Body of pancreas (tissue), 4 donors: ENCODE measurements at places on chromosomes 7 and 10. TPM values are rescaled to one million over a fixed set of nuclear protein-coding genes. Genes with fewer than 3 reads are reported as not detected.

UPK3B gene
- total RNA-seq = 7.3 TPM

MYH16 gene
- total RNA-seq = not detected

- no peak overlapping the region for H3K4me3 ChIP-seq
- no peaks in the 10 kb centered on the region for H3K36me3 ChIP-seq
- no peaks in the 10 kb centered on the region for H3K27me3 ChIP-seq
Observed at GRCh38 chr7:38367301-38367890, 94.0 kb upstream of the TARP start.

- H3K27me3 ChIP-seq = no peaks in the 10 kb centered on the region
- no peak overlapping the region for H3K4me3 ChIP-seq
- no peaks in the 10 kb centered on the region for H3K36me3 ChIP-seq
Observed at GRCh38 chr10:77514870-77515269, 122.7 kb downstream of the KCNMA1 start.

DNA sequence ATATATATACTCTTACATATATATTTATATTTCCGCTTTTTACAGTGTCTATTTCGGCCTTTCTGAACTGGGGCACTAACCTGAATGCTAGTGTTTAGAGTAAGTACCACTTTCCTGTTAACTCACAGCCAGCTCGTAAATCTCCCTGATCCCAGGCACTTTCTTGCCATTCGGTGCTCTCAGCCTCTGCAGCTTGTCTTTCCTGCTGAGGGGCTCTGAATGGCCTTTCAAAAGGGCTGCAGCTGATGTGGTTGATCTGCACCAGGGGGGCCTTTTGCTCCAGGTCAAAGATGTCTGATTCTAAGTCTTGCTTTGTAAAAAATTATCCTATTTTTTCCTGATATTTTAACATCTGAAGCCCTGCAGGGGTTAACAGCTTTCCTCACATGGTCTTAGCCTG, 25.5 kb upstream of the HPS1 start:
- H3K4me1 ChIP-seq = peaks cover 9% of the 10 kb centered on the region
- DNase-seq = no peak
- H3K36me3 ChIP-seq = no peaks in the 10 kb centered on the region
- no peaks in the 10 kb centered on the region for H3K27me3 ChIP-seq
- no peak overlapping the region for H3K4me3 ChIP-seq

GRCh38 chr7:22403344-22403743, 46.4 kb upstream of the RAPGEF5 start:
- H3K27ac ChIP-seq = no peak overlapping the region

DNA sequence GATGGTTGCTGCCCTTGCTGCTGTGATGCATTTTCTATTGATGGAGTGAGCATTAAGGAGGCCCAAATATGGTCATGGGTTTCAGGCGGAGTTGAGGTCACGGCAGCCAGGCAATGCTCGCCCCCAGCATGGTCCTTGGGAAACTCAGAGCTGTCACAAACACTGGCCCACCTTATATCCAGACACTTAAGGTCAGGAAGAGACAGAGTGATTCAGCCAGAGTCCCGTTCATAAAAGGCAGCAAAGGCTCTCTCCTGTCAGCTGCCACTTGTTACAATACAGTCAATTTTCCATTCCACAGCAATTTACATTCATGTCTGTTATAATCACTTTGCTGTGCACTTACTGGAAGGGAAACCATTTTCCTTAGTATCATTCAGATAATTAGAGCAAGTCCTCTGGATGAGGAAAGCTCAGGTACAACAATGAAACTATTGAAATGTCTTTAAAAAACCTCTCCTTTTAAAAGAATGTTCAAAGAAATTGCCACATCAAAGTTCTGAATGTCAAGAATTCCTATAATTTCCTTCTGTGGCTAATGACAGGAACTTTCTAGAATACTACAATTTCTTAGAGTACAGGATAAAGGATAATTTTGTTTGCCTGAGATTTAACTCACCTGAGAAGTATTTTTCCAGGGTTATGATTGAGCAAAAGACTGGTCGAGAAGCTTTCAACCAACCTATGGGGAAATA, 14.8 kb upstream of the ANKRD1 start:
- no peaks in the 10 kb centered on the region for H3K27me3 ChIP-seq
- H3K36me3 ChIP-seq = no peaks in the 10 kb centered on the region
- H3K4me3 ChIP-seq = no peak overlapping the region
- H3K4me1 ChIP-seq = no peaks in the 10 kb centered on the region
- no peak for DNase-seq

- no peak overlapping the region for H3K4me3 ChIP-seq
- H3K4me1 ChIP-seq = no peaks in the 10 kb centered on the region
- H3K27ac ChIP-seq = no peak overlapping the region
Observed at GRCh38 chr7:55690-56248, 136.6 kb upstream of the FAM20C start.

DNA sequence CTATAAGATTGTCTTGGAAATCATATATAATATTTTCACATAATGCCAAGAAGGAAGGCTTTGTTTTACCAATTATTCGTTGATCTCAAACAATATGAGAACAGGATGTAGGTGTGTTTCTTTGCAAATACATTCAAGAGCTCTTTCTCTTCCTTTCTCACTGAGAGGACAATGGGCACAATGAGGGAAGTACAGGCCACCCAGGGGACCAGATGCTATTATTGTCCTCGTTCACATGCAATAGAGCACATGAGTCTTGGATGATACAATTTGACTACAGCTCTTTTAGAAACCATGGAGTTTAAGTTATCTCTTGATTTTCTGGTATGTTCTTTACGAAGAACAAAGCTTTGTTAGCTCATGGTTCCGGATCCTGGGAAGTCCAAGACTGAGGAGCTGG, 323.7 kb upstream of the KLF6 start:
- H3K27ac ChIP-seq = no peak overlapping the region
- H3K27me3 ChIP-seq = no peaks in the 10 kb centered on the region
- H3K36me3 ChIP-seq = no peaks in the 10 kb centered on the region
- DNase-seq = no peak
- no peak overlapping the region for H3K4me3 ChIP-seq
- H3K4me1 ChIP-seq = no peaks in the 10 kb centered on the region

DNA sequence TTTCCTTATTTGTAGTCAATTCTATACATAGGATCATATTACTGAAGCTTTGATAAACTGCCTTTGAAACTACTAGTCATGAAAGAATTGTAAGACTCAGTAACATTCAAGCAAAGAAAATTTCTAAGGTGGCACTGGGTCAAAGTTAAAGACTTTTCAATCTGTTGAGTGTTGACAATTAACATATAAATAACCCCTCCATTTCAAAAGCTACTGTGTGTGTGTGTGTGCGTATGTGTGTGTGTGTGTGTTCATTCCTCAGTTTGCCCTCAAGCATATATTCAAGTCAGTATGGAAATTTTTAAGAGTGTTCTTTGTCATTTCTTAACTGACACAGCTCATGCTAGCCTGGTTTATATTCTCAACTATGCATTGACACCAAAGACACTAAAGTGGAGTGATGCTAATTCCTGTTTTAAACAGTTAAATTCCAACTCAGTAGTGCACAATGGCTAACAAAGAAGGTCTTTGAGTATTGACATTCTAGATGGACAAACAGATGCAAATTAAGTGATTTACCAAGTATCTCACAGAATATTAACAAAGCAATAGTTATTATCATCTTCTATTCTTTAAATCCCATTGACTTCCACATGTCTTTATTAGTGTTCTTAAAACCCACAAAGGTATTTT, 314.8 kb upstream of the GRM3 start:
- no peaks in the 10 kb centered on the region for H3K4me1 ChIP-seq
- no peak overlapping the region for H3K4me3 ChIP-seq
- no peak for DNase-seq
- H3K36me3 ChIP-seq = no peaks in the 10 kb centered on the region
- no peaks in the 10 kb centered on the region for H3K27me3 ChIP-seq

DNA sequence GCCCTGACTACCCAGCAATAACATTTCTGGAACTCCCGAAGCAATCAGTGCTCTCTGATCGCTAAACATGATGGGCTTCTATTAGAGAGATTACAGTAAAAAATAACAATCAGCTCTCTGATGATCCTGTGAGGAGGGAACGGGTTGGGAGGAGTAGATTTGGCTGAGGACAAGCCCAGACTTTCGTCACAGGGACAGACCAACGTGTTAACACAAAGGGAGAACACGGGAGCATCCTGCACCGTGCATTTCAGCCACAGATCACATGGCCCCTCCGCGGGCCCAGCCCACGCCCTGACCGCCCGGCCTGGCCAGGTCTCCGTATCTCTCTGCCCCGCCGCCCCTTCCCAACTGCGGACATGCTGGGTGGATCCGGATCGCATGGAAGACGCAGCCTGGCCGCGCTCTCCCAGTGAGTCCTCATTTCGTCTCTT, 95.0 kb upstream of the AGBL3 start:
- peak overlapping the region; percentile 83 for H3K27ac ChIP-seq
- H3K36me3 ChIP-seq = no peaks in the 10 kb centered on the region
- H3K4me3 ChIP-seq = peak overlapping the region; percentile 40
- DNase-seq = peak; percentile 64

- H3K4me1 ChIP-seq = peaks cover 5% of the 10 kb centered on the region
- no peak overlapping the region for H3K4me3 ChIP-seq
- H3K36me3 ChIP-seq = no peaks in the 10 kb centered on the region
- H3K27ac ChIP-seq = no peak overlapping the region
- H3K27me3 ChIP-seq = peaks cover 4% of the 10 kb centered on the region
Observed at GRCh38 chr7:76272142-76272541, 30.3 kb upstream of the HSPB1 start.
